ENCODE measurements at places on chromosomes 16 and 17. TPM values are rescaled to one million over a fixed set of nuclear protein-coding genes. Genes with fewer than 3 reads are reported as not detected.
A peak's percentile ranks its signal among the peaks of the same experiment; 100 is the strongest.

DNA sequence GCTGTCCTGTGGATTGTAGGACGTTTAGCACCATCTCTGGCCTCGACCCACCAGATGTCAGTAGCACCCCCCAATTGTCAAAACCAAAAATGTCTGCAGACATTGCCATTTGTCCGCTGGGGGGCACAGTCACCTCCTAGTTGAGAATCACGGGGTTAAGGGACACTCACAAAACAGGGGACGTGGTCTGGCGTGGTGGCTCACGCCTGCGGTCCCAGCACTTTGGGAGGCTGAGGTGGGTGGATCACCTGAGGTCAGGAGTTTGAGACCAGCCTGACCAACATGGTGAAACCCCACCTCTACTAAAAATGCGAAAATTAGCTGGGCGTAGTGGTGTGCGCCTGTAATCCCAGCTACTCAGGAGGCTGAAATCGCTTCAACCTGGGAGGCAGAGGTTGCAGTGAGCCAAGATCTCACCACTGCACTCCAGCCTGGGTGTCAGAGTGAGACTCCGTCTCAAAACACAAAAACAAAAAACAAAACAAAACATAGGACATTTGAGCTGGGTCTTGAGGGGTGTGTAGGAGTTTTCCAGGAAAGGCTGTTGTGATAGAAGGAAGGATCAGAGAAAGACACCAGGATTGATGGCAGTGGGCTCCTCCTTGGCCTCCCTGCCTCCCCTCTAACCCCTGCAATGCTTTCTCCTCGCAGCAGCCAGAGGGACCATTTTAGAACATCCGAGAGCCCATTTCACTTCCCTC, 171.8 kb upstream of the GSE1 start:
- peaks cover 9% of the 10 kb centered on the region for H3K4me1 ChIP-seq
- H3K27me3 ChIP-seq: no peaks in the 10 kb centered on the region
- DNase-seq: no peak
- H3K4me3 ChIP-seq: no peak overlapping the region
- no peak overlapping the region for H3K27ac ChIP-seq

Gene USP6
- 0.11 TPM for total RNA-seq

DNA sequence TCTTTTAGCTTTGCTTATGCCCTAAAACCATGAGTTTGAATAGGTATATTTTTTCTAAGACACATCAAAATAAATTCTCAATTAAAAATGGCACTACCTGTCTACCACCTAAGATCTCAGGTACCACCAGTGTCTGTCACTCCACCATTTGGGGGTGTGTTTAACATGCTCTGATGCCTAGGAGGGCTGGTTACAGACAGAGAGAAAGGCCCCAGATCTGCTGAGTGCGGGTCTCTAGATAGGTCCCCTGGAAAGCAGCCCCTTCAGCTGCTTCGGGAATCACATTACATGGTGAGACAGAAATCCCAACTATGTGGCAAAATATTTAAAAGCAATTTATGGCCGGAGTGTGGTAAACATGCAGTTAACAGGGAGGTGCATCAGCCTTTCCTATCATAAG, 653 bp upstream of the VAC14 start:
- no peak for DNase-seq
- H3K36me3 ChIP-seq: no peaks in the 10 kb centered on the region
- no peak overlapping the region for H3K27ac ChIP-seq
- H3K27me3 ChIP-seq: no peaks in the 10 kb centered on the region
- peaks cover 9% of the 10 kb centered on the region for H3K4me1 ChIP-seq

DNA sequence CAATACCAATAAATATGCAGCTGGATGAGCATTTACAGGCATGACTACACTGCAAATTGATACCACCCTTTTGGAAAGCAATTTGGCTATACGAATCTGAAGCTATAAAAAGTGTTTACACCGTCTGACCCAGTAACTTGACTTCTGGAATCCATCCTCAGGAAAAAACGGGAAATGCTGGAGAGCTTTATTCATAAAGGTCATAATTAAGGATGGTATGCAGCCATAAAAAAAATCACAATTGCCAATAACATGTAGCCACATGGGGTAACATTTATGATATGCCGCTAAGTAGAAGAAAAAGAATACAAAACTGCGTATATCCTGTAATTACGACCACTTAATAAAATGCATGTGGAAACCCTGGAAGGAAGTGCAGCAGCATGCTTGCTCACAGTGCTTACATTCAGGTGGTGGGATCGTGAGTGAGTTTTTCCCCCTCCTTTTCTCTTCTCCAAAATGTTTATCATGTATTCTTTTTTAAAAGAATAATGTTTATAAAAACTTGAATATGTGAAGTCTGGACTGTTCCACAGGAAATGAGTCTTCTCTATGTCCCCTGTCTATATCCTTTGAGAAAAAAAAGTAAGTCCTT, 34.2 kb downstream of the COPRS start:
- H3K36me3 ChIP-seq: no peaks in the 10 kb centered on the region
- H3K4me3 ChIP-seq: no peak overlapping the region
- H3K27me3 ChIP-seq: no peaks in the 10 kb centered on the region
- no peak overlapping the region for H3K27ac ChIP-seq
- peaks cover 3% of the 10 kb centered on the region for H3K4me1 ChIP-seq
- DNase-seq: no peak

- H3K36me3 ChIP-seq: no peaks in the 10 kb centered on the region
- no peak overlapping the region for H3K27ac ChIP-seq
- no peak for DNase-seq
- no peaks in the 10 kb centered on the region for H3K27me3 ChIP-seq
- H3K4me1 ChIP-seq: no peaks in the 10 kb centered on the region
- H3K4me3 ChIP-seq: no peak overlapping the region
Measured at GRCh38 chr16:60142619-60143347, 1408.7 kb upstream of the GOT2 start.

Gene SEC14L5
- total RNA-seq: 5.7 TPM

DNA sequence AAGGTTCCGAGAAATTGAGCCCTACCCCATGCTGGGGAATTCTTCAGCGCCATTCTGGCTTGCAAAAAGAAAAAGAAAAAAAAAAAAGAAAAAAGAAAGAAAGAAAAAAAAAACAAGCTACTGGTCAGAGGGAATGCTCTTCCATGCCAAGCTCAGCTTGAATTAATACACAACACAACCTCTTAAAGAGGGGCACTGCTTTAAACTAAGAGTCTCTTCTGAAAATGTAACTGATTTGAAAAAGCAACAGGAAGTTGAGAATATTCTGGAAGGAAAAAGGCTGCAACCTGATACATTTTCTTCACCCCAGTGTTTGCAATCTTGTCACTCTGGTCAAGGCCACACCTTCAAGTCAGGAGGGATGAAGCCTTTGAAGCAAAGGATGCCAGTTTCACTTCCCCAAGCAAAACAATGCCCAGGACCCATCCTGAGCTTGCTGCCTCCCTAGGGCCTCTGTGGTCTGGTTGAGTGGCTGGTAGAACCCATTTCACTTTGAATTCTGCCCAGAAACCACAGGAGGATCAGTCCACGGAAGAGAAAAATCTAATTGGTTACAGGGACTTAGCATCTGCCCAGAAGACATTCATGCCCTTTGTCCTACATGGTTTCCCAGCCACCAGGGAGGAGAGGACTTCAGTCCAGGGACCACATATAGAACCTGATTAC, 389.7 kb downstream of the SOX9 start:
- no peaks in the 10 kb centered on the region for H3K4me1 ChIP-seq
- H3K36me3 ChIP-seq: no peaks in the 10 kb centered on the region
- no peak for DNase-seq

DNA sequence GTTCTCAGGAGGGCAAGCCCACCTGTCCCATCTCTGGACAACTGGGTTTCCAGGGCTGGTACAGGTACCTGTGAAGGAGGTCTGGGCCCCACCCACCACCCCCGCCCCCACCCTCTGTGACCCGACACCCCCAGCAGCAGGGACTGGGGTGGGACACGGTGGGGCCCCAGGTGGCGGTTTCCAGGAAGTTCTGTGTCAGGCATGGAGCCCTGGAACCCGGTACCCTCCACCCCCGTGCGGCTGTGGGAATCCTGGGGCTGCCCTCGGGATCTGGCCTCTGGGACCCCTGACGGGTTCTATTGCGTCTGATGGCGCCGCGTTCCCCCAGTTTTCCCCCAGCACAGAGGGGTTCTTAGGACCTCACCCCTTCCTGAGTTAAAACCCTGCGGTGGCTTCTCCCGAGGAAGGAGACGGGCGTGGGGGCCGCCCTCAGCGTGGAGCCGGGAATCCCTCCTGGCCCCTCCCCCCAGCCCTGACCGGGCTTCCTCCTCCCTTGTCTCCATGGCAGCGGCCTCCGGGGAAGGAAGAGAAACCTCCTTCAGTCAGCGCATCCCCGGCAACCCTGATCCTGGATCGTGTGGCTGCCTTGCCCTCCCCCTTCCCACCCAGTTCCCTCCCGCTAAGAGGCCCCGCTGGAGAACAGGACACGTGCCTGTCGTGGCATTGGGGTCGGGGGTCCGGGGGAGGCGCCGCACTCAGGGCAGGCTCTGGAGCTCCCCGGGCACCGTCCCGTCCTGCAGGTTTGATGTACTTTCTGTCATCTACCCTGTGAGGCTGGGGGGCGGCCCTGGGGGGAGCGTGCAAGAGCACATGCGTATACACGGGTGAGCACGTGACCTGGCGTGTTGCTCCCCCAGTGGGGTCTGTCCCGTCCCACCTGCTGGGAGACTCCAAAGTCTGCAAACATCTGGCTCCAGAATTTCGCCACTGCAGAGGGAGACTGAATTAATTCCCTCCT, 30.3 kb downstream of the CACNA1H start:
- no peaks in the 10 kb centered on the region for H3K27me3 ChIP-seq
- peak overlapping the region; percentile 68 for H3K27ac ChIP-seq
- no peak for DNase-seq
- H3K4me1 ChIP-seq: peaks cover 19% of the 10 kb centered on the region
- no peaks in the 10 kb centered on the region for H3K36me3 ChIP-seq
- no peak overlapping the region for H3K4me3 ChIP-seq

Gene ANKS3
- 55.9 TPM for total RNA-seq

DNA sequence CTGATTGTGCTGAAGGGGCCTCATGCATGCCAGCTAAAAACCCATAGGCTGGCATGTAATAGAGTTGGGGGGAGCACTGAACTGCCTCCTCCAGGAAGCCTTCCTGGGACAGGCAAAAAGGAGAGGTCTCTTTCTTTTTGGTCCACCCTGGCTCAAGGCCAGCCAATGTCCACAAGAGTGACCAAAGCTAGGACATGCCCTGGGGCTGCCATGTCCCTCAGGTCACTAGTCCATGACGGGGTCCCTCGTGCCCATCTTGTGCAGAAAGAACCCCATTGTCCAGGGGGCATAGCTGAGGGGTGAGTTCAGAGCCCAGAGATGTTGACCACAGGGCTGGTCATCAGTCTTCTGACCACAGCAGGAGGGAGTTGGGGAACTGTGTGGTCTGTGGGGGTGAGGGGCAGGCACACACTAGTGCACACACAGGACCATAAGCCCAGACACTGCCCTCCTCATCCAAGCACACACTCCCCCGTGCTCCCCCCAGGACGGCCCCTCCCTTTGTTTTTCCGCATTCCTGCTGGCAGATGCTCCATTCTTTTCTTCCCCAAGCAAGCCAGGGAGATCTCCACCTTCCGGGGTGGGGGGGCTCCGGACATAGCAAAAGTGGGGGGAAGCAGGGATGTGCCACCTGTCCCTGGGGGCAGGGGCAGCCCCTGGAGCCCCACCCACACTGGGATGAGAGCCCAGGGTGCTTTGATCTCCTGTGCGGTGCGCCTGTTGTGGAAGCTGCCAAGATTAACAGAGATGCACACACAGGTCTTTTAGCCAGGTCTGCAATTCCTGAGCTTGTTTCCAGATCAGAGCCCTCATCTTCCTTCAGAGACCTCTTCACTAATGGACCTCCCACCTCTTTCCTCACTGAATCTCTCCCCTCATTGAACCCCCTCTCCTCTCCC, 25.2 kb upstream of the PHB1 start:
- no peak overlapping the region for H3K4me3 ChIP-seq
- H3K4me1 ChIP-seq: no peaks in the 10 kb centered on the region
- no peaks in the 10 kb centered on the region for H3K36me3 ChIP-seq
- no peak overlapping the region for H3K27ac ChIP-seq
- no peak for DNase-seq

Data from ascending aorta (tissue), 2 donors.